ENCODE measurements at places on chromosomes 2 and 18. TPM values are rescaled to one million over a fixed set of nuclear protein-coding genes. Genes with fewer than 3 reads are reported as not detected.

DNA sequence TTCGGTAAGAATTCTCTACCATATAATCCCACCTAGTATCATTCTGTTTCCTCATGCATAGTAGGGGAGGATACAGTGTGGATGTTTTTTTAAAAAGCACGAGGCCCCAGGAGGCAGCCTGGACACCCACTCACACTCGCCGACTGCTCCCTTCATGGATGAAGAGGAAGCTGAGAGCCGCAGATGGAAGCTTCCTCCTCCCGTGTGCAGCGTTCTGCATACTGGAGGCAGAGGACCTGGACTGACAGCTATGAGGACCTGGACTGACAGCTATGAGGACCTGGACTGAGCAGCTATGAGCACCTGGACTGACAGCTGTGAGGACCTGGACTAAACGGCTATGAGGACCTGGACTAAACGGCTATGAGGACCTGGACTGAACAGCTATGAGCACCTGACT, 234.4 kb downstream of the NDUFA10 start:
- no peak for DNase-seq

DNA sequence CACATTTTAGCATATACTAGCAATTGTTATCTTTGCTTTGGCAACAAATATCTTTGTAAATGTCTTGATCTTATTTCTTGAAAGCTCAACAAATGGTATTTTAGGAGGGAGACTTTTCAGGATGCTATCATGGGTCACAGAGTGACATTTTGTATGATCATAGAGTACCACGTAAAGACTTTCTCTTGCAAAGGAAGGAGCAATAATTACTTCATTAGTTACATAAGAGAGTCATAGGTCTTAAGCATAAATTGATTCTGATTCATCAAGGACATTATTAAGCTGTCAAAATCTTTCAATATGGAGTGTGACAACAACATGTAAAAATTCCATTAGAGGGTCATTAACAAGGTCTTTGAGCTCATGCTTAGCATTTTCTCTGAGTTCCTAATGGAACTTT, 339.6 kb downstream of the NUP35 start:
- no peak for DNase-seq

- no peak for DNase-seq
Measured at GRCh38 chr2:38279201-38279600, 97.9 kb downstream of the ATL2 start.

GRCh38 chr18:44799907-44800421, 119.3 kb downstream of the SETBP1 start:
- no peak for DNase-seq

GRCh38 chr2:213238753-213239495, 45.3 kb upstream of the SPAG16 start:
- DNase-seq: peak; percentile 74

DNA sequence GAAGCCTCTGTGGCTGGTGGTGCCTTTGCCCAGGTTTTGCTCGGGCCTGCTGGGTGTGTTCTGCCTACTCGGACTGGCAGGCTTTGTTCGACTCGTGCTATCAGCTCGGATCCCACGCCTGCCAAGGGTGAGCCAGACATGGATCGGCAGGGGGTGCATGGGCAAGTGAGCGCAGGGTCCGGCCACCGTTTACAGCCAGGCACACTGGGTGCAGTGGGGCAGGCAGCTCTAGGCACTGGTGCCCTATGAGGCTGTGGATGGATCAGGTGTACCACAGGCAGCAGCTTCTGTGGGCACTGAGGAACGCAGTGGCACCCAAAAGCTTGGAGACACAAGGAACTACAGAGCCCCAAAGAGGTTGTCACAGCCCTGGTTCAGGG, 25.6 kb downstream of the MARCHF7 start:
- no peak for DNase-seq

DNA sequence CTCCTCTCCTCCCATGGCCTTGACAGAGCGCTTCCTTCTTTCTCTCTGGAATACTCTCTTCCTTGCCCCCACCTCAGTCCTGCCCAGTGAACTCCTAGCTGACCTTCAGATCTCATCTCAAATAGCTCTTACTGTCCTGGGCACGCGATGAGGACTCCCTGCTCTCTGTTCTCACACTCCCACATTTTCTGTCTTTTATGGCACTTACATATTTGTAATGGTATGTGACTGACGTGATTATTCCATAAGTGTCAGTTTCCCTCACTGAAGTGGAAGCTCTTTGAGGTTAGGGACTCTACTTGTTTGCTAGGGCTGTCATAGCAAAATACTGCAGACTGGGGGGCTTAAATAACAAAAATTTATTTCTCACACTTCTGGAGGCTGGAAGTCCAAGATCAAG, 1.7 kb upstream of the DYSF start:
- no peak for DNase-seq

DNA sequence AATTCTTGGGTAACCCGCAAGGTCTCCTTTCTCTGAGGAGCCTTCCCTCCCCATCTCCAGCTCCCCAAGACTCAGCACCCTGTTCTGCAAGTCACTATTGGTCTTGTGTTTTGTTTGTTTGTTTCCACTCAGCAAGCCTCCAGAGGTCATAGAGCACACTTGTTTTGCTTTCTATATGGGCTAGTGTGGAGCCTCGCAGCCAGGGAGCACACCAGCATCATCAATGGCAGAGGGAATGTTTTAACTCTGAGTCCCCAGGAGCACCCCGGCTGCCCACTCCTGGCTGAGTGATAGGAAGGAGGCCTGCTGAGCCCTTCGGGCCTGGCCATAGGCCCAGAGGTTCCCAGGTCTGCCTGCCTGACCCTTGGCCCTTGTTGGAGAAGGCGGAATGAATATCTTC, 36.6 kb downstream of the GLI2 start:
- DNase-seq: no peak

- DNase-seq: no peak
Measured at GRCh38 chr2:24820175-24820513, 26.9 kb downstream of the CENPO start.

- peak; percentile 39 for DNase-seq
Measured at GRCh38 chr2:148130581-148130980, 109.7 kb downstream of the MBD5 start.

DNA sequence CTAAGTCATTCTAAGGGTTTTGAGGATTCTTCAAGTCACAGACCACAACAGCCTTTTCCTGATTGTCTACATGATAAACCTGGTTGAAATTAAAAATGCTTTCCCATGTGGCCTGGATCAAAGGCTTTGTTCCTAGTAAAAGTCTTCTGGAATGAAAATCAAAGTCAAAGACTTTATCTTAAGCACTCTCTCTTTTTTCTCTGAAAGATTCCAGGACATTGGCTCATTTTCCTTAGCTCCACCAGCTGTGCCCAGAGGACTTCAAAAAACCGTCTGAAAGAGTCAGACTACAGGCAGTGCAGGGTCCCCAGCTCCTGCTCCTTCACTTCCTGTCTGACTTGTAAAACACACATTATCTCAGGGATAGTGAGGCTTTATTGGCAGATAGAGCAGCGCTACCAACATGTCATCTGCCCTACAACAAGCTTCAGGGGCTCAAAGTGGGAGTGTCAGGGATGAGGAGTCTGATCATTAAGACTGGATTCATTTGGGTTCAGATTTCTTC, 148.2 kb downstream of the ESCO1 start:
- DNase-seq: no peak

- DNase-seq: peak; percentile 53
Measured at GRCh38 chr2:179264368-179265081, at the start of gene SESTD1. Gene SESTD1 (minus strand): TSS chr2:179264832. CDS start chr2:179191841, 72,991 bp downstream.

DNA sequence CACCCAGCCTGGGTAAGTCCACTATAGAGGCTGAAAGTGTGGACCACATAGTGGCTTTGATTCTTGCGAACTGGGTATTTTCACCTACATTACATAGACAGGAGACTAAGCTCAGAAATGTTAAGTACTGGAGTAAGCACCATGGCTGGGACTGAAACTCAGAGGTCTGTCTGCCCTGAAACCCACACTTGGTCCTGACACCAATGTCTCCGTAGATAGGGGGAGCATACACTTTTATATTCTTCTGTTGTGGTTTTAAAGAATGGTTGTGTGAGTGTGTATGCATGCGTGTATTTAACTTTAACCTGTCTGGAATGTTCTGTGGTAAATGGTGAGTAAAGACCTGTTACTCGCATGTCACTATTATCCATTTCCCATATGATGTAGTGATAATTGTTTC, 10.3 kb upstream of the NPPC start:
- DNase-seq: peak; percentile 23

GRCh38 chr2:138703242-138703641, 76.9 kb downstream of the NXPH2 start:
- DNase-seq: no peak

DNA sequence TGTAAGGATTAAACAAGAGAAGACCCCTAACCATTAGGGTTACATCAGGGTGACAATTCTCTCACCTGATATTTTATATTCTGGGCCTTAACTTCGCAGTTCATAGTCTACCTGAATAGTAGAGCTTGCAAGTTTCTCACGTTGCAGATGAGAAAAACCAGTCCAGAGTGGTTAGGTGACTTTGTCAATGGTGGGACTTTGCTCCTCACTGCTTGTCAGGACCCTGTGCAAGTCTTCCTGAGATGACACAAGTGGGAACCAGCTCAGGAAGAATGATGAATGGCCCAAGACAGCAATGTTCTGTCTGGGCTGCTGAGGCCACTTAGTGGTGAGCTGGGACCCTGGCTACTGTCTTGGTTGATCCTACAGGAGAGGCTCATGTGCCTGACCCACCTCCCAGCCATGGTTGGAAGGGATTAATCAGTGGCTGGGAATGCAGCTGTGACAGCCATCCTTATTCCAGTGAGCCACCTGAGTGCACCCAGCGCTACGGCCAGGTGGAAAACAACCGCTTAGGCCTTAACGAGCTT, 16.9 kb downstream of the LGALSL start:
- no peak for DNase-seq

- no peak for DNase-seq
Measured at GRCh38 chr2:61434314-61434713, 36.6 kb downstream of the USP34 start.

GRCh38 chr2:219916726-219917440, 289.5 kb downstream of the SLC4A3 start:
- no peak for DNase-seq

- DNase-seq: no peak
Measured at GRCh38 chr2:70958759-70959158, 19.7 kb upstream of the ANKRD53 start.

DNA sequence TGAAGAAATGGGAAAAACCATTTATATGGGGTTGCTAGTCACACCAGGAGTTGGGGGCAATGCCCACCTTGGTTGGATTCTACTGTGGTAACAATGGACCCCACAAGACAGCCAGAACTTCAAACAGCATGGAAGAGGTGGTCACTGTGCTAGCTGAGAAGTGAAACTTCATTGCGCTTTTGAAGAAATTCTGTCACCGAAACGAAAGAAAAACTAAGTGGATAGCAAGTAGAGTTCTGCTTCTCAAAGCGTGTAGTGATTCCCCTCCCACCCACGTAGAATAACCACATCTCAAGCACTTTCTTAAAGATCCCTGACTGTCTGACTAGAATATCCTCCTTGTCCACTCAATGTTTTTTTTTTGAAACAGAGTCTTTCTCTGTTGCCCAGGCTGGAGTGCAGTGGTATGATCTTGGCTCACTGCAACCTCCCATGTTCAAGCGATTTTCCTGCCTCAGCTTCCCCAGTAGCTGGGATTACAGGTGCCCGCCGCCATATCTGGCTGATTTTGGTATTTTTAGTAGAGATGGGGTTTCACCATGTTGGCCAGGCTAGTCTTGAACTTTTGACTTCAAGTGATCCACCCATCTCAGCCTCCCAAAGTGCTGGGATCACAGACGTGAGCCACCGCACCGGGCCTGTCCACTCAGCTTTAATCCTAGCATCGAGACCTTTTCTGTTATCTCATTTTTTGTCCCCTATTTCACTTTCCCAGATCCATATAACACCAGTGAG, 30.1 kb upstream of the CCL20 start:
- DNase-seq: no peak

DNA sequence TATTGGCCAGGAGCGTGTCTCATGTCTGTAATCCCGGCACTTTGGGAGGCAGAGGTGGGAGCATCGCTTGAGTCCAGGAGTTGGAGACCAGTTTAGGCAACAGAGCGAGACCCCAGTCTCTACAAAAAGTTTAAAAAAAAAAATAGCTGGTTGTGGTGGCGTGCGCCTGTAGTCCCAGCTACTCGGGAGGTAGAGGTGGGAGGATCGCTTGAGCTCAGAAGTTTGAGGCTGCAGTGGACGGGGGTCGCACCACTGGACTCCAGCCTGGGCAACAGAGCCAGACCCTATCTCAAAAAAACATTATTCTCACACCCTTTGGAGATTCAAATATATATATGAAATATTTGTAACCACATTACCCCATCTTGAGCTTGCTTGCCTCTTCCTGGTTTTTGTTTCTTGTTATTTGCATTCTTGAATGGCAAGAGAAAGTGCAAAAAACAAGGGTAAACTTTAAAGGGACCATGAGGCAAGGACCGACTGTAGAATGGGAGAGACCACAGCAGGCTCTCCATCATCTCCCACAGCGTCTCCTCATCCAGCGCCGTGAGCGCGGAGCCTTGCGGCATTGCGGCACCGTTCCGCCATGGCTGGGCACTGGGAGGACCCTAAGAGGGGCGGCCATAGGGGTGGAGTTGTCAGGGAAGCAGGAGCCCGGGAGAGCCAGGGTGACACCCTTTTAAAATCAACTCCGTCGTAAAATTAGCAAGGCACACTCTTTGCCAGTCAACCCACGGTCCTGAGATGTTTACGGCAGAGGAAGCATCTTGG, 1.4 kb downstream of the ELP2 start:
- no peak for DNase-seq

GRCh38 chr2:55115761-55116597, 65.7 kb upstream of the RTN4 start:
- DNase-seq: peak; percentile 55

DNA sequence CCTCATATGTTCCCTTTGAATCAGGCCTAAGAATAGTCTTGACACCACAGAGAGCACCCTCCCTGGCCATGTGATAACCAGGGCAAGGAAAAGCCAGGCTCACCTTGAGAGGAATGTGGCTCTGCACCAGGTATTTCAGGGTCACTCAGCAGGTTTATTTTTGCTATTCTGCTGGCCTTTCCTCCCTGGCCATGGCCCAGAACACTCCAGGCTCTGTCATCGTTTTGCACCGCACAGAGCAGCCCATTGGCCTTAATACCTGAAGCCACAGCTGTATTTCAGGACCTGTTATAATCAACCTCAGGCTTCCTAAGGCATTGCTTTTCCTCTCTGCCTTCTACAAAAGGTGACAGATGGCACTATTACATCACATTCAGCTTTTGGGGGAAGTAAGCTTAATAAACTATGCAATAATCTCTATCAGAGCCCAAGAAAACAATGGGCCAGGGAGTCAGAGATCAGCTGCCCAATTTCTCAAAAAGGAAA, 668.3 kb downstream of the IRS1 start:
- DNase-seq: no peak

The GPR75 gene
- total RNA-seq: 7.8 TPM

The RTP5 gene
- total RNA-seq: not detected

The UGP2 gene
- total RNA-seq: 248 TPM

The PID1 gene
- total RNA-seq: 0.53 TPM
